CD4-positive, alpha-beta T cell (primary cell): ENCODE measurements at places on chromosomes 6 and 20.

- no peak for DNase-seq
Measured at GRCh38 chr20:39473536-39473935, 511.4 kb downstream of the DHX35 start.

DNA sequence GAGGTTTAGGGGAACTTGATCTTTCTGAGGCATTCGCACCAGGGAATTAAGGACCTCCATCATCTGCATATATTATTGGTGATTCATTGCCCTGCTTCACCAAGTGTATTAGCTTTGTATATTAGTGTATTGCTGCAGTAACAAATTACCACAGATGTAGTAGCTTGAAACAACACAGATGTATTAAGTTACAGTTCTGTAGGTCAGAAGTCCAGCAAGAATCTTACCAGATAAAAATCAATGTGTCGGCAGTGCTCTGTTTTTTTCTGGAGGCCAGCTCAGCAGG lies 65.8 kb downstream of the HMGN3 start:
- no peak for DNase-seq

- DNase-seq: no peak
Measured at GRCh38 chr6:52571099-52571755, 5.6 kb downstream of the TRAM2 start.

- DNase-seq: no peak
Measured at GRCh38 chr20:46784436-46785127, 75.1 kb downstream of the SLC2A10 start.
